ENCODE measurements at places on chromosomes 11 and 22. TPM values are rescaled to one million over a fixed set of nuclear protein-coding genes. Genes with fewer than 3 reads are reported as not detected.

Gene YAP1
- total RNA-seq, result 29.9 TPM

Gene DBX1
- total RNA-seq, result not detected

Gene KRTAP5-2
- total RNA-seq, result 0.72 TPM

Gene LIF
- 3.2 TPM for total RNA-seq

Gene MS4A7
- total RNA-seq, result not detected

Gene KCTD21
- 6.0 TPM for total RNA-seq
